Nephron progenitor cell (in vitro differentiated cells): ENCODE measurements at places on chromosomes 3 and 15.

DNA sequence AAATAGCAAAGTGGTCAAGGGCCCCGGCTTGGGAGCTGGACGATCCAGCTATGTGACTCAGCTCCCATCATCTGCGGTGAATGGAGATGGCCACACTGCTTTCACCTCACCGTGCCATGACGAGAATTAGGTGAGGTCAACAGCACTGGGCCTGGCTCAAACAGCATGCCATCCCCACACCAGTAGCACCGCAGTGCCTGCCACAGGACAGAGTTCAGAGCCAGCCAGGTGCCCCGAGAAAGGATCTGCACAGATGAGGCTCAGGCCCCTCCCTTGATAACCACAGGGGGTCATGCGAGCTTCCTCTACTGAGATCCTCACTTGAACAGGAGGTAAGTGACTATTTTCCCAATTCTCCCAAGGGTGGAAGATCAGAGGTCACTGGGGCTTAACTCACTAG, 29.4 kb downstream of the ZXDC start:
- no peaks in the 10 kb centered on the region for H3K27me3 ChIP-seq
- no peak overlapping the region for H3K27ac ChIP-seq
- H3K4me1 ChIP-seq = peaks cover 6% of the 10 kb centered on the region
- peaks cover under 1% of the 10 kb centered on the region for H3K36me3 ChIP-seq

DNA sequence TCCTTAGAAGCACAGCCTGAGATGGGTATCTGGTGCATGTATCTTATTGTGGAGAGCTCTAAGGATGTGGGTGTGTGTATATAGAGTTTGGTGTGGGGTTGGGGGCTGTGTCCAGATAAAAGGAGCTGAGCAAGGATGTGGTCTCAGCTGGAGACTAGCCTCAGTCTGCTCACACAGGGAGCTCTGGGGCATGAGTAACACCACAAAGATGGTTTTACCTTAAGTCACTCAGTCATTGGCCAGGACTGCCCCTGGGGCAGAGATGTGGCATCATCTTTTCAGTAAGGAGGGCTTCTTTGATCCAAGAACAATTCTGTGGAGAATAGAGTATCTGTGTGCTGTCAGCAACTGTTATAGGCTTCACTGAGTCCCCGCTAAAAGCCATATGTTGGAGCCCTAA, 163.4 kb upstream of the NUDT16 start:
- peaks cover 5% of the 10 kb centered on the region for H3K36me3 ChIP-seq
- H3K27ac ChIP-seq = peak overlapping the region; percentile 17
- DNase-seq = no peak
- no peak overlapping the region for H3K4me3 ChIP-seq
- no peaks in the 10 kb centered on the region for H3K27me3 ChIP-seq

- peak within 1 kb of the TSS; percentile 92 for H3K4me3 ChIP-seq
- H3K27ac ChIP-seq = peak within 1 kb of the TSS; percentile 85
- H3K36me3 ChIP-seq = no peaks in the 10 kb centered on the region
These were observed at the start of gene SFMBT1 for GRCh38 chr3:53045518-53046170. TSS of gene SFMBT1 (minus strand) at chr3:53046073. CDS start at chr3:52969128, 76,945 bp downstream.

- DNase-seq = no peak
- H3K4me3 ChIP-seq = no peak overlapping the region
- peaks cover 2% of the 10 kb centered on the region for H3K27me3 ChIP-seq
These were observed 41.6 kb downstream of the GSK3B start for GRCh38 chr3:120052677-120053076.

GRCh38 chr3:56443372-56443771, 24.9 kb downstream of the ERC2 start:
- no peak for DNase-seq
- no peak overlapping the region for H3K4me3 ChIP-seq
- peaks cover 5% of the 10 kb centered on the region for H3K4me1 ChIP-seq
- H3K36me3 ChIP-seq = peaks cover under 1% of the 10 kb centered on the region
- no peaks in the 10 kb centered on the region for H3K27me3 ChIP-seq
